ENCODE measurements at places on chromosomes 2 and 18. TPM values are rescaled to one million over a fixed set of nuclear protein-coding genes. Genes with fewer than 3 reads are reported as not detected.

SAG gene
- total RNA-seq = not detected

CYP27C1 gene
- total RNA-seq = not detected

PER2 gene
- total RNA-seq = 4.2 TPM

IL36A gene
- not detected for total RNA-seq

WNT10A gene
- not detected for total RNA-seq

KCNS3 gene
- 0.23 TPM for total RNA-seq

SERPINB2 gene
- total RNA-seq = 100 TPM

CAB39 gene
- total RNA-seq = 49.7 TPM

CDK5R2 gene
- total RNA-seq = 0.07 TPM

RAB27B gene
- 28.5 TPM for total RNA-seq

GPAT2 gene
- total RNA-seq = not detected

TANC1 gene
- 14.9 TPM for total RNA-seq

DSG2 gene
- 33.9 TPM for total RNA-seq

SCG2 gene
- 11.2 TPM for total RNA-seq

KYNU gene
- total RNA-seq = 274 TPM

TTC27 gene
- total RNA-seq = 33.7 TPM

REG1B gene
- total RNA-seq = not detected

CDK15 gene
- total RNA-seq = 0.06 TPM

NT5DC4 gene
- not detected for total RNA-seq

NEUROD1 gene
- not detected for total RNA-seq

AAMP gene
- total RNA-seq = 122 TPM

ACADL gene
- 0.32 TPM for total RNA-seq

B3GNT7 gene
- total RNA-seq = not detected

TRAPPC12 gene
- 60.8 TPM for total RNA-seq

C1QL2 gene
- total RNA-seq = not detected

FAM124B gene
- not detected for total RNA-seq
